ENCODE measurements at places on chromosomes 4 and X.

- DNase-seq = no peak
Measured at GRCh38 chrX:12672367-12673106, 118.7 kb upstream of the PRPS2 start.

- no peak for DNase-seq
Measured at GRCh38 chr4:31052519-31052918, 332.4 kb downstream of the PCDH7 start.

GRCh38 chrX:619812-620531 lies 10.6 kb upstream of the SHOX start:
- no peak for DNase-seq

DNA sequence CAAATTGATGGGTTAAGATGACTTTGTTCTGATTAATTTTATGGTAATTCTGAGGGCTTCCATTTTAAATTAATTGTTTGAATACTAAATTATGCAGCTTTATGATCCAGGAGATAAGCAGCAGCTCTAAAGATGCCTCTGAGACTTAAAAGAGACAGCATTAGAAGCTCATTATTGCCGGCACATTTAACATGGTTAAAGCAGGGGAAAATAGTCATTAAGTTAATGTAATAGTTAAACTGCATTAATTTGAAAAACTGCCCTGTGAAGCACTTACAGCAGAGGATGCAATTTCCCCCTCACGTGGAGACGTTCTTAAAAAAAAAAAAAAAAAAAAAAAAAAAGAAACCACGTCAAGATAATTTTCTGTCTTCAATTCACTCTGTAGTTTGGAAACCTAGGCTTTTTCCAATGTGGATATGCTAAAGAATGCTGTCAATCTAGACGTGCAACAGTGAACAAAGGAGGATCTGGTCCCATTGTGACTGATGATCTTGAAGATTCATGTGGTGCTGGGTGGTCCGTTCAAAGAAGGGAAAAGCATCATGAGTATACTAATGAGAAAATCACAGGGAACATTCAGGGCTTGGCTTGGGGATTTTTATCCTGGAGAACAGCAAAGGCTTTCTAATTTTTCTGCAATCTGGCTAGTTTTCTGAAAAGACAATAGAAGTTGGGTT lies 440.6 kb upstream of the HS3ST1 start:
- DNase-seq = no peak

GRCh38 chr4:52265781-52266525 lies 214.8 kb downstream of the SPATA18 start:
- no peak for DNase-seq

- DNase-seq = no peak
Measured at GRCh38 chr4:164538097-164538496, 215.8 kb upstream of the SMIM31 start.

Data from stimulated activated CD4-positive, alpha-beta T cell treated with anti-CD3 and anti-CD28 coated beads, Interleukin-12 subunit alpha, Interleukin-12 subunit beta, amount 100 ng/mL, for 24 hours (primary cell).